ENCODE measurements at places on chromosomes 16 and 17.

DNA sequence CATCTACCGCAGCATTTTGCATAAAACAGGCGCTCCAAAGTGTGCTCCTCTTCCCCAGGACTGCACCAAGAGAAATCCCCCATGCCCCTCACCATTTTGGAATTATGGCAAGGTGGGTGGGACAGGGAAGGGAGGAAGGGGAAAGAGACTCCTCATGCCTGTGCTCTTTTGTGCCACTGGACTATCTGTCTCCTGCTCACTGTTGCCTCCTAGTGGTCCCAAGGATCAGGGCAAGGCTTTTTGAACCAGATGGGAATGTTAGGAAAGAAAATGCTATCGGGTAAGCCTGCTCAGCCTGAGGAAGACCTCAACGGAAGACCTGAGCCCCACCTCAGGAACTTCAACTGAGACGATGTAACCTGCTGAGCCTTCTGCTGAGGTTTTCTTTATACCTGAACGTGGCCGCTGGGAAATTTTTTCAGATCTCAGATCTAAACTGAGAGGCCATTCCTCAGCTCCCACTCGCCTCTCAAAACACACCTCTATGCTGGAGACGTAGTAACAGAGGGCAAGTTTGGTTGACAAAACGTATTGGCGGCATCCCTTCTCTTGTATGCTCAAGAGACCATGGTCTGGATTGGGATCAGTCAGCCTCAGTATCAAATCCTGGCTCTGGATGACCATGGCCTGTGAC, 58.3 kb downstream of the SPACA3 start:
- no peak for DNase-seq

- DNase-seq: no peak
Observed at GRCh38 chr16:20940871-20941635, 40.5 kb downstream of the LYRM1 start.

DNA sequence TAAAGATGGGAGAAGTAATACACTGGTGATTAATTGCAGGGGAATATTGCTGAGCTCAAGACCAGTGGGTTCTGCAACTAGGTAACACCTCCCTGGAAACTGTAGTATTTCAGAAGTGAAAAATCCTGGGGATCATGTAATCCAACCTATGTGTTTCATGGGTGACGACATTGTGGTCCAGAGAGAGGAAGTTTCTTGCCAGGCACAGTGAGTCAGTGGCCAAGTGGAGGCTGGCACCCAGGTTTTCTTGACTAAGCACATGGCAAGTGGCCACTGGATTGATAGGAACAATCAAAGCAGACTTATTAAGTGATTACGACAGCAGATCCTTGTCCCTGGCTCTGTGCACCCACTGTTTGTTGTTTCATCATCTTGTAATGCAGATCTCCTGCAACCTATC, 14.6 kb upstream of the CIITA start:
- DNase-seq: no peak

DNA sequence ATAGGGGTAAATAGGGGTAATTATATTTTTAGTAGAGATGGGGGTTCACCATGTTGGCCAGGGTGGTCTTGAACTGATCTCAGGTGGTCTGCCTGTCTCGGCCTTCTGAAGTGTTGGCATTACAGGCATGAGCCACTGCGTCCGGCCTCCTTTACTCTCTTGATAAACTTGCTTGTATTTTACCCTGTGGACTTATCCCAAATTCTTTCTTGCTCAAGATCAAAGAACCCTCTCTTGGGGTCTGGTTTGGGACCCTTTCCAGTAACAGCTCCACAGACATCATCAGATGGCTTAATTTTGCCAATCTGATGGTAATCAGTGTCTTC, 5.6 kb upstream of the C1QTNF1 start:
- DNase-seq: no peak

GRCh38 chr17:69560987-69561441, 146.5 kb downstream of the MAP2K6 start:
- no peak for DNase-seq

DNA sequence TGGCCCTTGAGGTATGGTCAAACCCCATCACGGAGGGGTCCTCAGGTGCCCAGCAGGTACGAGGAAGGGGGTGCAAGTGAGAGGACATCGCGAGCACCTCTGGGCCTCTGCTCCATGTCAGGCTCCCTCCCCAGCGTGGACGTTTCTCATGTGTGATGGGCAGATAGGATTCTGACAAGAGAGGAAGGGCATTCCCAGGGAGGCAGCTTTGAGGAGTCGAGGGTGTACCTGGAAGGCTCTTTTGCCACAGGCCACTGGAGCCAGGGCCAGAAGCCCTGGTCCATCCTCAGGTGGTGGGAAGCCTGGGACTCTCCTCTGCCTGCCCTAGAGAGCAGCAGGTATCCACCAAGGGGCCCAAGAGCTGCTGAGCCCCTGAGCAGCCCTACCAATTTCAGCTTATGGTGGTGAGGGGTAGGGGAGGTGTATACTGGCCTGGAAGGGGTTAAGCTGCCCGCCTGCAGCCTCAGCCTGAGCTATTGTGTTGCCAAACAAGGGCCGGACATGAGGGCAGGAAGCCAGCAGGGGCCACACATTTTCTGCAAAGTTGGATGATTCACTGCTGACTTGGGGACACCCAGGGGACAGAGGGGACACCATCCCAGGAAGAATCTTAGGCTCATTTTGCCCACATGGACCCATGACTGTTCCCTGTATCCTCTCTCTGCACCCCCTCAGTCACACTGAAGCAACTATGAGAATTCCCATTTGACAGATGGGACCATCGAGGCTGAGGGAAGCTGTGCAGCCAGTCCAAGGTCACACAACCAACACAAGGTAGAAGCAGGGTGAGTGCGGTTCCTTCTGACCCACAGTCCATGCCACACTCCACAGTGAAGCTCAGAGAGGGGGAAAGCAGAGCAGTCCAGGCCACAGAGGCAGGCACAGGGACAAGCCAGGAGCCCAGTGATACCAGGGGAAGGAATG, 1.7 kb downstream of the CDH5 start:
- DNase-seq: peak; percentile 34

DNA sequence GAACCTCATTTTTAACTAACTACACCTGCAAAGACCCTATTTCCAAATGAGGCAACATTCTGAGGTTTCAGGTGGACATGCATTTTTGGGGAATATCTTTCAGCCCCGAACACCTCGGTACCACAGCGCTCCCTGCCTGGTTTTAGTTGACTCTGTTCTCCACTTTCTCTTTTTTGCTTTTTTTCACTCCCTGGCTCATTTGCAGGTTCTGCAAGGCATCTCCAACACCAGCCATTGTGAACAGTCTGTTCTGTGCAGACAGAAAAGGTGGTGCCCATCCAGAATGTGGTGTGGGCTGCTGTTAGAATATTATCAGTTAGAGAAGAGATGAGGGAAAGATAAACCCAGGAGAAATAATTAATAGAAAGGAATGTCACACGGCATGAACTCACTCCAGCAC, 32.5 kb upstream of the ZCCHC14 start:
- DNase-seq: no peak

GRCh38 chr17:68094481-68095078, 59.0 kb downstream of the KPNA2 start:
- no peak for DNase-seq

GRCh38 chr16:63230421-63231040, 1194.3 kb upstream of the CDH8 start:
- DNase-seq: no peak

DNA sequence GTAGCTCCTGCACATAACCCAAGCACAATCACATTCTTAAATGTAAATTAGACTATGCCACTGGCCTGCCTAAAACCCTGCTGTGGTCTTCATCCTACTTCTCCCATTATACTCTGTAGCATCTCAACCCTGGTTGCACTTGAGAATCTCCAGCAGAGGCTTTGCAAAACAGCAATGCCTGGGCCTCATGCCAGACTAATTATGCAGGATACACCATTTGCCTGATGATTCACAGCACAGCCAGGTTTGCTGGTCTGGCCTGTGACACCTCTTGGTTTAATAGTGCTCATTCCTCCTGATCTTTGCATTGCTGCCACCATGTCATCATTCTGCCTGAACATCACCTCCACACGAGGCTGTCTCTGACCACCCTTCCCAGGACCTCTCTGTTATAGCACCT, 491.9 kb upstream of the TOM1L1 start:
- DNase-seq: no peak

- no peak for DNase-seq
Observed at GRCh38 chr17:59151006-59151405, 4.0 kb downstream of the SKA2 start.

DNA sequence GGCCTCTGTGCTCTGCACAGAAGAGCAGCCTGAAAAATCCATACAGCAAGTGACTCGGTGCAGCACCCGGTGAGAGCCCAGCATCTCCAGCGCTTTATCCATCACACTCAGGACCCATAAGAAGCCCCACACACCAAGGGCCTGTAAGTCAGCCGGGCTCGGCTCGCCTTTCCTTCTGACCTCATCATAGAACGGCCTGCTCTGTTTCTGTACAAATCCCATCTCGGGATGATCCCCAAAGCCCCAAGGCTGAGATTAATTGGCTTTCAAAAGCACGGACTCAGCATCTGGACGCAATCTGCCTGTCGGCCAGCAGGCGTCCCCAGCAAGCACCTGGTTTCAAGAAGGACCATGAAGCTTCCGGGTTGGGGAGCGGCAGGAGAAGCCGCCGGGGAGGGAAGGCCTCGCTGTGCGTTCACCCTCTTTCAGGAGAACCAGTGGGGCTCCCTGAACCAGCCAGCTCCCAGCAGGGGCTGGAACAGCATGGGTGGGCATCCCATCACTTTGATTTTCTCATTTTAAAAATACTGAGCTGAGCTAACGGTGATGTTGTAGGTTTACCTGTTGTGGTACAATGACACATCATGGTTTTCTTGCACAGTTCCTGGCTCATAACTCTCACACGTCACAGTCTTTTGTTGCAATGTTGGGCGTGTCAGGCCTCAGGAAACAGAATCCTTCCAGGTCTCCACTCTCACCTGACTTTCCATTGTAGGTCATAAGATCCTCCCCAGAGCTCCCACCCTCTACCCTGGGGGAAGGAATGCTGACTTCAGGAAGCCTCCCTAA, 6.7 kb downstream of the CCDC57 start:
- DNase-seq: peak; percentile 80

GRCh38 chr16:56636616-56637413, 1.7 kb upstream of the MT1A start:
- DNase-seq: no peak

Data from left hindlimb (tissue), 1 donor.